Left forelimb (tissue), 1 donor: ENCODE measurements at places on chromosomes 1 and 21.

DNA sequence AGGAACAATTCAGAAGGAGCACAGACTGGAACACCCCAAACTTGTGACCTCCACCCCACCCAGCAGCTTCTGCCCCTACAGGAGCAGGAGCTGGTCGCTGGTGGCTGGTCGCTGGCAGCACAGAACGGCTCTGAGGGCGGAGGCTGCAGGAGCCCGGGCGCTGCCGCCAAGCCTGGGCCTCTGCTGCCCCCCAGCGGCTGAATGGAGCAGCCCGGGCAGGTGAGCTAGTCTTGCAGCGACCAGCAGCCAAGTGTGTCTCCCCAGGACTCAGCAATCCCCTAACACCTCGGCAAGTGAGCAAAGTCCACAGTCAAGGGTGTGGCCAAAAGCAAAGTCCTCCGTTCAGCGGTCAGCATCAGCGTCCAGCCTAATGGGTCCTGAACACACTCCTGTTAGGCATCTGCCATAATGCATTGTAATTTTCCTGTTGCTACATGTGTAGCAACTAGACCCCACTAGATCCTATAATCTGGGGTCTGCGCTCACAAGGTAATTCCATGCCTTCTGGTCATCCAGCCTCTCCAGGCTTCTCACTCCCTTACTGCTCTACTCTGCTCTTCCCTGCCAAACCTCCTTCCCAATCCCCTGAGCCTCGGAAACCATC lies 12.1 kb upstream of the GJB5 start:
- peak; percentile 83 for DNase-seq

- DNase-seq, result no peak
Measured at GRCh38 chr1:152392909-152393308, 21.2 kb downstream of the CRNN start.

- no peak for DNase-seq
Measured at GRCh38 chr1:73516451-73516850, 681.5 kb downstream of the LRRIQ3 start.

DNA sequence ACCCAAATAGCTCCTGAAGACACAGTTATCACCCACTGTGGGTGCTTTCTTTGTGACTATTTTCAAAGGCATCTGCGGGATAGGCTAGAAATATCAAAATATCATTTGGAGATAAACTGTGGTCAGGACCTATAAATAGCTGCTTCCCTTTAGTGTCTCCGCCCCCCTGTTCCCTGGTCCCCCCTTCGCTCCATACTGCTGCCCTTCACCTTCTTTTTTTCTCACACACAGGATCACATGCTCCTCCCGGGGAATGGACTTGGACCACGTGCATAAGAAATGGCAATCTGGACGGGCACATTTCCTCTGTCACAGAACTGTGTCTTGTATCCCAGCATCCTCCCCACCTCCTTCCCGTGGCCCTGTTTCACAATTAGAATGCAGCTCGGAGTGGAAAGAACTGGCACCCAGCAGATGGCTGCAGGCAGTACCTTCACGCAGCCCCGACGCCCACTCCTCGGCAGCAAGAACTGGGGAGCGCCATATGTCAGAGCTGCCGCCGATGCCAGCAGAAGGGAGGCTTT lies 68.8 kb upstream of the SSX2IP start:
- DNase-seq, result no peak

DNA sequence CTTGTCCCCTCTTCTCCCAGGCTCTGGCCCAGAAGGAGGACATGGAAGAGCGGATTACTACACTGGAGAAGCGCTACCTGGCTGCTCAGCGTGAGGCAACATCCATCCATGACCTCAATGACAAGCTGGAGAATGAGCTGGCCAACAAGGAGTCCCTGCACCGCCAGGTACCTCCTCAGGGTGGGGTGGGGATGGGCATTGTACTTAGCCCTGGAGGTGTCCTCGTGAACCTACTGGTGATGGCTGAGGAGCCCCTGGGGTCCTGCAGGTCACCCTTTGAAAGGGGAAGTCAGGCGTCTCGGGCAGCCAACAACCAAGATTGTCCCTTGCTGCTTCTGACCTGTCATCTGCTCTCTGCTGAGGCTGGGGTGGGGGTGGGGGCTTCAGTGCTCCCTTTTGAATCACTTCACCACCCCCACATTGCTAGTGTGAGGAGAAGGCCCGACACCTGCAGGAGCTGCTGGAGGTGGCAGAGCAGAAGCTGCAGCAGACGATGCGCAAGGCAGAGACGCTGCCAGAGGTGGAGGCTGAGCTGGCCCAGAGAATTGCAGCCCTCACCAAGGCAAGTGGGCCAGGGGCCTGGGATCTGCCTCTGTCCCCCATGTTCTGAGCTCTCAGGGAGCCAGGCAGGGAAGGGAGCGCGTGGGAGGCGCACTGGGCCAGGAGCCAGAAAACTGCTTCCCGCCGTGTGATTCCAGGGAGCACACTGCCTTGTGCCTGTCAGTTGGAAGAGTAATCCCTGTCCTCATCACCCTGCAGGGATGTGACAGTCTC lies 19.7 kb downstream of the PPFIA4 start:
- no peak for DNase-seq
